Testis (tissue), 5 donors: ENCODE measurements at places on chromosomes 13 and 19. TPM values are rescaled to one million over a fixed set of nuclear protein-coding genes. Genes with fewer than 3 reads are reported as not detected.

Gene ZNF135
- total RNA-seq, result 33.7 TPM

DNA sequence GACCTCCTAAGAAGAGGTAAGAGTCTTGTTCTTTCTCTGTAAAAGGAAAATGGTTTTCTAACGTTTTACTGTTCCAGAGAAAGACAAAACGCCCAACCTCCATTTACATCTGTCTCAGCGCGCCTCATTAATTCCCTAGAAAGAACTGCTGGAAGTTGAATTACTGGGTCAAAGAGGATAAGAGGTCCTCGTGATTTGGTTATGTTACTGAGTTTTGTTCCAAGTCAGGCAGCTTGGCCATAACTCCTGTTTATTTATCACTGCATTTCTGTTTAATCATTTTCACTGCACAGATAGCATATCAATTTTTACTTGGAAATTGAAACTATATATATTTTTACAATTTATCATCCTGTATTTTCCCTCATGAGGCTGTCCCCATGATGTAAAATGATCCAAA lies 112.9 kb upstream of the PEG3 start:
- DNase-seq, result no peak

Gene FFAR2
- not detected for total RNA-seq

Gene NDUFS7
- total RNA-seq, result 176 TPM

DNA sequence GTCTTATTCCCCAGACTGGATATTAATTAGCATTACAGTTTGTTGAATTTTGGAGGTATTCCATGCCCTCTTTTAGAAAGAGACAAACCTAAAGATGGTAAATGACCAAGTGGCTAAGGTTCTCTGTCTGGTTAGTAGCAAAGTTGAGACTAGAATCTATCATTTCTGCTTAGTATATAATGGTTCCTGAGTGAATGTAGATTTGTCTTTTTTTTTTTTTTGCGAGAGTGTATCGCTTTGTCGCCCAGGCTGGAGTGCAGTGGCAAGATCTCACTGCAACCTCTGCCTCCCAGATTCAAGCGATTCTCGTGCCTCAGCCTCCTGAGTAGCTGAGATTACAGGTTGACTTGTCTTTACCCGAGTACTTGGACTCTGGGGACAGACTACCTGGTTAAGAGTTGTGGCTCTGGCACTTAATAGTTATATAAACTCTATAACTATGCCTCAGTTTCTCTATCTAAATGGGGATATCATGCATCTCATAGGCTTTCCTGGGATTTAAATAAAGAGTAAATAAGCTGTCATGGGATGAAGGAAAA lies 2.7 kb downstream of the NAA16 start:
- DNase-seq, result no peak

Gene PPM1N
- total RNA-seq, result 2.3 TPM

- DNase-seq, result no peak
Observed at GRCh38 chr13:51861723-51862300, at the start of gene CCDC70. TSS of gene CCDC70 (plus strand) at chr13:51861969. CDS start at chr13:51865412, 3,443 bp downstream.

Gene TMEM221
- 0.68 TPM for total RNA-seq

Gene C19orf81
- 10.2 TPM for total RNA-seq

Gene ZNF296
- 5.8 TPM for total RNA-seq

GRCh38 chr19:46198756-46199155 lies 30.8 kb upstream of the IGFL1 start:
- DNase-seq, result no peak
